ENCODE measurements at places on chromosomes 5 and 9. TPM values are rescaled to one million over a fixed set of nuclear protein-coding genes. Genes with fewer than 3 reads are reported as not detected.

- peak; percentile 2 for DNase-seq
Measured at GRCh38 chr5:152689250-152689711, 284.2 kb upstream of the NMUR2 start.

DNA sequence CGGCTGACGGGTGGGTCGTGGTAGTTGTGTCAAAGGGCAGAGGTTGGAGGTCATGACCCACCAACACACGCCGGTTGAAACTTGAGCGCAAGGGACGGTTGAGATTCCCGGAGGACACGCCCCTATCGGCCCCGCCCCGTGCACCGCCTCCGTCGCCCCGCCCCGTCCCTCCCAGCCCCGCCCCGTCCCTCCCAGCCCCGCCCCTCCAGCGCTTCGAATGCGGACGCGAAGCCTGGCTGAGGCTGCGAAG, 226 bp upstream of the RANBP17 start:
- DNase-seq = no peak

- no peak for DNase-seq
Measured at GRCh38 chr5:112703866-112704820, 33.5 kb upstream of the APC start.

The SPINK6 gene
- not detected for total RNA-seq

DNA sequence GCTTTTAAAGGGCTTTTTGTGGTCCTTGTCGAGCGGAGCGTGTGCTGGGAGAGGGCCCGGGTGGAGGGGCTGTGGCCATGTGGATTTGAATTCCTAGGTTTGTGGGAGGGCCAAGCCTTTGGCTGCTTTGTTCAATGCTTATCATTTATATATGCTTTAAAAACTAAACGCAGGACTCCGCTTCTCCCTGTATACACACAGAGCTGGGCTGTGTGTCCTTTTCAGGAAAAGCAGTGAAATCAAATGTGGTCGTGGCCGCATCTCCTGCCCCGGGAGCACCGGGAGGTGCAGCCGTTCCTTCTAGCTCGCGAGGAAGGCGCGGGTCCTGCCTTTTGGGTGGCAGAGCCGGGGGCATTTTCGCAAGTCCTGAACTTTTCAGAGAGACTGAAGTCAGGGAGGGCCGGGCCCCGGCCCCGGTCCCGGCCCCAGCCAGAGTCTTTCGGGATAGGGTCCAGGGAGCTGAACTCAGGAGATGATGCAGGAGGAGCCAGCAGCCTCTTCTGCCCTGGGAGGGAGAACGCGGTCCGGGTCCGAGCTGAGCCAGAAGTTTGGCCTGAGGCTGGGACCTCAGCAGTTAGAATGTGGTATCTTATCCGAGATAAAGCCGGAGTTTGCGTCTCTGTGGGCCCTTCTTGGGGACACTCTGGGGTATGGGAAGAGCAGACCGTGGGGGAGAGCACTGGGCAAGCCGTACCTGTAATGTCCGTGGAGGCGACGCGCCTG, 158.8 kb downstream of the C9orf152 start:
- no peak for DNase-seq

- DNase-seq = no peak
Measured at GRCh38 chr5:52282647-52283046, 505.1 kb upstream of the ITGA1 start.

DNA sequence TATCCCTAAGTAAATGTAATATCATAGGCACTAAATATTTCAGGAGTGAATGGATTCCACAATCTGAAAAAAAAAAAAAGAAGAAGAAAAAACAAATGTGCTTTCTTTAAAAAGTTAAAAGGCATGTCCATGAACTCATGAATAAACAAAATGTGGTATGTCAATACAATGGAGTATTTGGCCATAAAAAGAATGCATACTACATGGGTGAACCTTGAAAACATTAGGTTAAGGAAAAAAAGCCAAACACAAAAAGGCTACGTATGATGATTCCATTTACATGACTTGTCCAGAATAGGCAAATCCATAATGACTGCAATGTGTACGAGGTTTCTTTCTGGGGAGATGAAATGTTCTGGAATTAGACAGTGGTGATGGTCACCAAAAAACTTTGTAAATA, 45.3 kb downstream of the FNIP1 start:
- no peak for DNase-seq

The TAF1L gene
- not detected for total RNA-seq

DNA sequence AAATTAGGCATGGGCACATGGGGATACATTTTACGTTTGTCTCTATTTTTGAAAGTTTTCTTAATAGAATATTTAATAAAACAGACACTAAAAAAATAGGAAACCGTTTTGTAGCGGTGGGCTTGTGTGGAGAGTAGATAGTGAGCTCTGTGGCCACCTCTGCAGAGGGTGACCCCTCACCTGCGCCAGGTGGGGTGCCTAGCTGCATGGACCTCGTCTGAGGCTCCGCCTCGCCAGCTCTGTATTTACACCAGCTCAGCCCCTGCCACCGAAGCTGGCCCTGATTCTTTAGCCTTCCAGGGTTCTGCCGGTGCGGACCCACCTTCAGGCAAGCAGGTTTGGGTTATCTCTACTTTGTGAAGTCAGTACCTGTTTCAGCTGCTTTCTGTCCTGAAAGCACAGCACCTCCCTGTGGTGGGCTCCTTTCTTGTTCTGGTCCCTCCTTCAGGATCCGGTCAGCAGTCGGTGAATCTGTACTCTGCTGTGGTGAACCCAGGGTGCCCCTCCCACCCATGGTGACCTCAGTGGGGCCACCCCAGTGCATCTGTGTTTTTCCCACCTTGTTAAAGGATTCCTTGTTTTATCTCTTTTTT, 105.2 kb upstream of the CACNA1B start:
- DNase-seq = no peak

The CTSL gene
- 17.0 TPM for total RNA-seq

GRCh38 chr9:71269859-71270258, 148.4 kb upstream of the TRPM3 start:
- no peak for DNase-seq

- no peak for DNase-seq
Measured at GRCh38 chr5:116543501-116543900, 31.1 kb downstream of the SEMA6A start.

- no peak for DNase-seq
Measured at GRCh38 chr9:34197756-34198711, 19.2 kb downstream of the UBAP1 start.

- DNase-seq = no peak
Measured at GRCh38 chr9:136361754-136362449, 1.6 kb downstream of the DNLZ start.

DNA sequence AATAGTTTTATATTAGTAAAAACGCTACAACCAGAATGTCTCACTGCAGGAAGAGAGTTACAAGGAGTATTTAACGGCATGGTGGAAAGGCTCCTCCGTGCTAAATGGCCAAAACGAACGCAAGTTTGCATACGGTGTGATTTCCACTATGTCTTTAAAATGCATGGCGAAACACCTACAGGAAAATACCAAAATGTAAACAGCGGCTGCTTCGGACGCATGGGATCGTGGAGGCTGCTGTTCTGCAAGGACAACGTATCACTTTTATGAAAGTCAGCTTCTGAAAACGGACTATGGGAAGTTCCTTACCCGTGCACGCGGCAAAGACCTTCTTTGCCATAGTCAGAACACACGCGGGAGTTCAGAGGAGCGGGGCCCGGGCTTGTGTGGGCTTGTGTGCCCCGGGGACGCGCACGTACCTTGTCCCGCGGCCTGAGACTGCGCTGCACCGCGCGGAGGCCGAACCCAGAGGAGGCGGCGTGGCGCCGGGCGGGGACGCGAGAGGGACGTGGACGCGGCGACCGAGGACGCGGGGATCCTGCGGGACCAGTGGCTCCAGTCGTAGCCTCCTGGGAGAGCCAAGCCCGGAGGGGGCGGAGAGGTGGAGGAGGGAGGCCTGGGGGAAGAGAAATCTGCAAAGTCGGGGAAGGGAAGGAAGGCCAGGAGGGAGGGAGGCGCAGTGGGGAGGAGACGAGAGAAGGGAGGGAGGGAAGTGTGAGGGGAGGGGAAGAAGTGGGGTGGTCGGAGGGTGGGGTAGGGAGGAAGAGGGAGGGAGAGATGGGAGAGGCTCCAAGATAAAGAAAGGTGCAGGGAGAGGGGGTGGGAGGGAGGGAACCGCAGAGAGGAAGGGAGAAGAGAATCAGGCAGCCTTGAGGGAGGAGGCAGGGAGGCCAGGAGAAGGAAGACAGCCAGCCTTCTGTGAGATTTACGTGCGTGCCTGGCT, at the start of gene CMBL:
Gene CMBL, minus strand, starts transcription at position 697 of the 943 bp plus-strand sequence. CDS start 17,140 bp downstream, outside the sequence.
- DNase-seq = peak; percentile 68

The PPP3R2 gene
- total RNA-seq = not detected

The LECT2 gene
- total RNA-seq = not detected

DNA sequence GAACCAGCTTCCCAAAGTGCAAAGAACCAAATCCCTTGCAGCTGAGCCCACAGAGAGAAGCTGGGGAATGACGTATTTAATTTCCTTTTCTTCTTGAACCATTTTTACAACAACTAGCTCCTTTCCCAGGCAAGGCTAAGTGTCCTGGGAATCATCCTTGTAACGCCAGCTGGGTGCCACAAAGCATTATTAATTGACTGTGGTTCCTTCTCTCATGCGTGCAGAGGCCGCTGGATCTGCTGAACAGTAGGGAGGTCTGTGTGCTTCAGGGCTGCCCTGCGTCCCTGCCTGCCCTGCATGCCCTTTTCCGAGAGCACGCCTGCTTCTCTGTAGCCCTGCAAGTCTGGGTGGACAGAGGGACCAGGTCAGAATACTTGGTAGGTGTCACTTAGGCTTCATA, 124.1 kb upstream of the OTULINL start:
- DNase-seq = peak; percentile 67

DNA sequence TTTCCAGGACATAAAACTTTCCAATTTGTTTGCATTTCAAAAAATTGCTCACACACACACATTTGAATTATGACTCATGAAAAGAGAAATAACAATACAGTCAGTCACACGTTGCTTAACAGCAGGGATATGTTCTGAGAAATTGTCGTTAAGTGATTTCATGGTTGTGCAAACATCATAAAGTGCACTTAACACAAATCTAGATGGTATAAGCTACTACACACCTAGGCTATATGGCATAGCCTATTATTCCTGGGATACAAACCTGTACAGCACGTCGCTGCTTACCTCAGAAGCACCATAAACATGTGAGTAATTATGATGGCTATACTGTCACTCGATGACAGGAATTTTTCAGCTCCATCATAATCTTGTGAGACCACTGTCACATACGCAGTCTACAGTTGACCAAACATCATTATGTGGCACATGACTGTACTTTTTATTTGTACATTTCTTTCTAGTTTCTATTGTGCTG, 378.2 kb downstream of the ACTL7B start:
- DNase-seq = no peak

The BTNL8 gene
- not detected for total RNA-seq

The IL5 gene
- total RNA-seq = not detected

The IFNA21 gene
- not detected for total RNA-seq

The FOXD4 gene
- not detected for total RNA-seq

DNA sequence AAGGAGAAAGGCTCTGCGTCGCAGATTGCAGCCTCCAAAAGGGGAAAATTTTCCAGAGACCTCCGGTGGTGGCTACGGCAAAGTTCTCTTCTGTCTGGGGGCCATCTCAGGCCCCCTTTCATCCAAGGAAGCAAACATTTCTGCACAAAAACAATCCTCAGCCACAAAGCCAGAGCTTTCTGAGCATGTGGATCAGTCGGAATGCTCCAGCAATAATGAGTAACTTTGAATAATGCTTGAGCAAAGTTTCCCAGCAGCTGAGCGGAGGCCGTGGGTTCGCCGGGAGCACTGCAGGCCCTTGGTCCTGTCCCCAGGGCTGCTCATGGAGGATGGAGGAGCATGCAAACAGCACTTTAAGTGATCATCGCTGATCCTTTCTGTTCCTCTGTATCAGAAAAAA, 60.2 kb upstream of the UNC5A start:
- DNase-seq = no peak

GRCh38 chr5:59845730-59846129, 47.8 kb downstream of the PDE4D start:
- DNase-seq = no peak

The GPR150 gene
- 0.13 TPM for total RNA-seq

GRCh38 chr5:149298842-149299404, 27.3 kb downstream of the AFAP1L1 start:
- DNase-seq = no peak

GRCh38 chr5:55039843-55040242, 15.8 kb downstream of the GZMK start:
- DNase-seq = no peak

The SLC34A1 gene
- total RNA-seq = not detected

The KIF2A gene
- 99.0 TPM for total RNA-seq

DNA sequence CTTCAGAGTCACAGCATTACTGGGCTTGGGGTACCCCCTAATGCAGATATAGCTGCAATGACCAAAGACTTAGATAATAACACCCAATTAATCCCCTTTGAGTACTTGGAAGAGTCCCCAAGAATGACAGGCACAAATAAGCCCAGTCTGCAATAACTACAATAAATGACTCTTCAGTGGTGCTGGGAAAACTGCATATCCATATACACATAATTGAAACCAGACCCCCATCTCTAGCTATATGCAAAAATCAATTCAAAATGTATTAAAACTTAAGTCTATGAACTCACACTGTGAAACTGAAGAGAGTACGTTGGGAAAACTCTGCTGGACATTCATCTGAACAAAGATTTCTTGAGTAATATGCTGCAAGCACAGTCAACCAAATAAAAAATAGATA, 422.5 kb downstream of the CDH18 start:
- no peak for DNase-seq

The CDKN2A gene
- not detected for total RNA-seq

The ZNF366 gene
- not detected for total RNA-seq

The ERP44 gene
- 16.8 TPM for total RNA-seq

The PANK3 gene
- total RNA-seq = 79.2 TPM

- no peak for DNase-seq
Measured at GRCh38 chr5:169989365-169989764, 9.1 kb upstream of the INSYN2B start.

DNA sequence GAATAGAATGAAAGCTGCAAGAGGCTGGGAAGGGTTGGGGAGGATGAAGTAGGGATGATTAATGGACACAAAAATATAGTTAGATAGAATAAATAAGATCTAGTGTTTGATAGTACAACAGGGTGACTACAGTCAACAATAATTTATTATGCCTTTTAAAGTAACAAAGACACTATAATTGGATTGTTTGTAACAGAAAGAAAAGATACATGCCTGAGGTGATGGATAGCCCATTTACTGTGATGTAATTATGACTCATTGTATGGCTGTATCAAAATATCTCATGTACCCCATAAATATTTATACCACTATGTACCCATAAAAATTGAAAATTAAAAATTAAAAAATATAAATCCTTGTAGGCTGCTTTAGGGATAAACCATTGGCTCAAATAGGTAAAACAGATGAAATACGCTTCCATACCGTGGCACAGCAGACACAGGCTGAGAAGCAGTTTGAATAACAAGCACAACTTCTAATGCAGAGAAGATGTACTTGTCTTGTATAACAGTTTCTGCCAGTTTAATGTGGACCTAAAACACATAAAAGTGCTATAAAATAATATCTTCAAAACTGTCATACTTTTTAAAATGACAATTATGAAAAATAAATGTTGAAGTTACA, 34.9 kb downstream of the APBA1 start:
- DNase-seq = no peak

The TXN gene
- 266 TPM for total RNA-seq

The SYK gene
- total RNA-seq = 21.5 TPM

The DOCK2 gene
- total RNA-seq = 2.2 TPM
